Ascending aorta (tissue), 2 donors: ENCODE measurements at places on chromosomes 1 and 21. TPM values are rescaled to one million over a fixed set of nuclear protein-coding genes. Genes with fewer than 3 reads are reported as not detected.

GRCh38 chr1:56491441-56491840 is 87.9 kb downstream of the PLPP3 start:
- no peak overlapping the region for H3K4me3 ChIP-seq
- H3K27ac ChIP-seq: no peak overlapping the region

DNA sequence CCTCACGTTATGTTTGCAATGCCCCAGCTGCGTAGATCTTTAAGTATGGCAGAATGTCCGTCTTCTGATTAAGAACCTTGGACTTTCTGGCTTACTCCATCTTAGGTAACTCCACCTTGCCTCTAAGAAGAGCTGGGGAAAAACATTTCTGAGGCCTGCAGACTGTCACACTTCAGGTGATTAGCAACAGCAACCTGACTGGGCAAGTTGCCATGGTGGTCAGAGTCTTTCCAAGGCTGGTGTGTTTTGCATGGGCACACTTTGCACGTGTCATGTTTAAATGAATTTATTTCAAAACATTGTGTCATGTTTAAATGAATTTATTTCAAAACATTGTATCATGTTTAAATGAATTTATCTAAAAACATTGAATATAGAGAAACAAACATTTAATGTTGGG is 811 bp downstream of the KPRP start:
- no peak overlapping the region for H3K4me3 ChIP-seq
- H3K27me3 ChIP-seq: no peaks in the 10 kb centered on the region
- H3K36me3 ChIP-seq: no peaks in the 10 kb centered on the region
- no peak for DNase-seq

- peaks cover 53% of the 10 kb centered on the region for H3K4me1 ChIP-seq
- no peaks in the 10 kb centered on the region for H3K27me3 ChIP-seq
- peak overlapping the region; percentile 57 for H3K4me3 ChIP-seq
- peak; percentile 80 for DNase-seq
- peak overlapping the region; percentile 96 for H3K27ac ChIP-seq
- no peaks in the 10 kb centered on the region for H3K36me3 ChIP-seq
Measured at GRCh38 chr1:156106624-156107488, 7.7 kb upstream of the LMNA start.

GRCh38 chr1:115865704-115866380 is 24.9 kb upstream of the NHLH2 start:
- DNase-seq: no peak
- H3K4me3 ChIP-seq: no peak overlapping the region
- no peaks in the 10 kb centered on the region for H3K4me1 ChIP-seq

DNA sequence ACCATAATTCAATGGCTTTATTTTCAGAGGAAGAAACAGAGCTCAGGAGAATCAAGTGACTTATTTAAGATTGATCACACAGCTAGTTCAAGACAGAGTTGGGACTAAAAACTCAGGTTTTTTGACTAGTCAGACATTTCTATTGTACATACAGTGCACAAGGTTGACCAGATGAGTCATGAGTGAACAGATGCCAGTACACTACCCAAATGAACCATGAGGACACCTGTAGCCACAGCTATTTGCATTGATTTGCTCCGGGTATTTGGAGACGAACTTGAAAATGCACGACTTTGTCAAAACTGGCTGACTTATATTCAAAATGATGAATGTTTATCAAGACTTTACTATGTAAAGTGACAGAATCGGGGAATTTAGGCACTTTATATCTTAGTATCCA is 161.7 kb upstream of the ST6GALNAC5 start:
- H3K4me3 ChIP-seq: no peak overlapping the region
- no peaks in the 10 kb centered on the region for H3K27me3 ChIP-seq
- H3K36me3 ChIP-seq: no peaks in the 10 kb centered on the region
- DNase-seq: no peak
- no peak overlapping the region for H3K27ac ChIP-seq

- H3K36me3 ChIP-seq: no peaks in the 10 kb centered on the region
- no peaks in the 10 kb centered on the region for H3K4me1 ChIP-seq
- no peak for DNase-seq
- no peak overlapping the region for H3K4me3 ChIP-seq
- no peak overlapping the region for H3K27ac ChIP-seq
- no peaks in the 10 kb centered on the region for H3K27me3 ChIP-seq
Measured at GRCh38 chr1:165144757-165145397, 211.6 kb downstream of the LMX1A start.

GRCh38 chr21:42387164-42387563 is 8.7 kb downstream of the TMPRSS3 start:
- no peak overlapping the region for H3K27ac ChIP-seq
- no peaks in the 10 kb centered on the region for H3K36me3 ChIP-seq
- H3K4me1 ChIP-seq: no peaks in the 10 kb centered on the region
- no peak for DNase-seq

GRCh38 chr1:43634721-43635120 is 15.2 kb upstream of the KDM4A start:
- H3K4me3 ChIP-seq: no peak overlapping the region
- H3K27me3 ChIP-seq: no peaks in the 10 kb centered on the region
- H3K4me1 ChIP-seq: no peaks in the 10 kb centered on the region
- no peaks in the 10 kb centered on the region for H3K36me3 ChIP-seq

The SLC25A44 gene
- total RNA-seq: 13.5 TPM

The ZC3H12A gene
- total RNA-seq: 12.8 TPM

The BRWD1 gene
- 15.4 TPM for total RNA-seq

The SELE gene
- 9.0 TPM for total RNA-seq

The GPR161 gene
- 16.3 TPM for total RNA-seq

The INSRR gene
- 2.9 TPM for total RNA-seq

The LHX8 gene
- not detected for total RNA-seq

The C1orf198 gene
- total RNA-seq: 225 TPM
